ENCODE measurements at places on chromosomes 2 and 18.

GRCh38 chr2:171310889-171311288 lies 122.9 kb downstream of the METTL8 start:
- no peak for DNase-seq

GRCh38 chr2:76825140-76825970 lies 696.8 kb downstream of the LRRTM4 start:
- DNase-seq: no peak

GRCh38 chr18:61653823-61654551 lies 238.8 kb downstream of the RNF152 start:
- no peak for DNase-seq

- no peak for DNase-seq
Observed at GRCh38 chr2:150168595-150169236, 318.8 kb downstream of the RND3 start.

DNA sequence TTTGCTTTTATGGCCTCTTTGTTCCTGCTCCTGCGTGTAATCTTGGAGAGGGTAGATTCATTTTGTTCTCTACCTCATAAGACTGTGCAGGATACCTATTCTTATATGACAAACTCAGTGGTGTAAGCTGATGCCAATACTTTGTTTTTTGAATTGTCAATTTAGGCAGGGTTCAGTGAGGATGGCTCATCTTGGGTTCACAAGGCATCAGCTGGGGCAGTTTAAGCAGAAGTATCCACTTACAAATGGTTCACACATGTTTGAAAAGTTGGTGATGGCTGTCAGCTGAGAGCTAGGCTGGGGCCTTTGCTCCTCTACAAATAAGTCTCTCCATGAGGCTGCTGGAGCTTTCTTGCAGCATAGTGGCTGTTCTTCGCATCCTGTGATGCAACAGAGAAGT lies 920.6 kb upstream of the PIK3C3 start:
- no peak for DNase-seq

- no peak for DNase-seq
Observed at GRCh38 chr2:46325182-46325928, 28.1 kb downstream of the EPAS1 start.

DNA sequence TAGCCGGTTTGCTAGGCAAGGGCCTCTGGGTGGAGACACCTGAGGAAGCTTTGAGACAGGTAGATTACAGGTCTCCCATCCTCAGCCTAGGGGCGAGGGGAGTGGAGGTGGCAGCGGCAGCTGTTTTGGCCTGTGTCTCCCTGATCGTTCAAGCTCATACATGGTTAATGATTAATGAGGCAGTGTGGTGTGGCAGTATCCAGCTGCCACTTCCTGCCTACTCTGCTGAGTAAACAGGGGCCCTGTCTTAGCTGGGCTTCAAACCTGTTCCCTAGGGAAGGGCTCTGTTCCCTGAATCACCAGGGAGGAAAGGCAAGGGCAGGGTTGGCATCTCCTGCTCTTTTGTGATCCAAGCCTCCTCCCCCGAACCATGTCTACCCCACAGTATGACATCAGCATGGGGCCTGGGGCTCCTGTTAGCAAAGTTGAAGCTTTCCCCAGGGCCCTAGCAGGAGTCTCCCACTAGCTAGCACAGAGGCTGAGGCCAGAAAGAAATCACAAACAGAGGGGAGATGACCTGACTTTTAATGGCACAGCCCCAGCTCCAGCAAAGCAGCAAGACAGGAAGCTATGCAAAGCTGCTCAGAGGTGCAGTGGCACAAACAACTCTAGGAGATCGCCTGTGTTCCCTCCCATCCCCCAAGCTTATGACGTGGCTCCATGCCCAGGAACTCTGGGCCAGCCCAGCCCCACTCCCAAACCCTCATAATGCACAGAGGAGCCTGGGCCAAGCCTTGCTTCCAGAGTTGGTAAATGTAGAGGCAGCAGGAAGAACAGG lies 3.7 kb upstream of the TUBA4B start:
- DNase-seq: no peak

All from GM18507 (cell line).